ENCODE measurements at places on chromosomes 5 and 9. TPM values are rescaled to one million over a fixed set of nuclear protein-coding genes. Genes with fewer than 3 reads are reported as not detected.

The SLC45A2 gene
- not detected for total RNA-seq

The FBLL1 gene
- total RNA-seq: not detected

The C5orf24 gene
- total RNA-seq: 53.4 TPM

The TXNDC8 gene
- not detected for total RNA-seq

The FAM221B gene
- not detected for total RNA-seq

The ASPN gene
- 6.7 TPM for total RNA-seq

The PTGDS gene
- not detected for total RNA-seq

The LTC4S gene
- not detected for total RNA-seq

The TLX3 gene
- not detected for total RNA-seq

DNA sequence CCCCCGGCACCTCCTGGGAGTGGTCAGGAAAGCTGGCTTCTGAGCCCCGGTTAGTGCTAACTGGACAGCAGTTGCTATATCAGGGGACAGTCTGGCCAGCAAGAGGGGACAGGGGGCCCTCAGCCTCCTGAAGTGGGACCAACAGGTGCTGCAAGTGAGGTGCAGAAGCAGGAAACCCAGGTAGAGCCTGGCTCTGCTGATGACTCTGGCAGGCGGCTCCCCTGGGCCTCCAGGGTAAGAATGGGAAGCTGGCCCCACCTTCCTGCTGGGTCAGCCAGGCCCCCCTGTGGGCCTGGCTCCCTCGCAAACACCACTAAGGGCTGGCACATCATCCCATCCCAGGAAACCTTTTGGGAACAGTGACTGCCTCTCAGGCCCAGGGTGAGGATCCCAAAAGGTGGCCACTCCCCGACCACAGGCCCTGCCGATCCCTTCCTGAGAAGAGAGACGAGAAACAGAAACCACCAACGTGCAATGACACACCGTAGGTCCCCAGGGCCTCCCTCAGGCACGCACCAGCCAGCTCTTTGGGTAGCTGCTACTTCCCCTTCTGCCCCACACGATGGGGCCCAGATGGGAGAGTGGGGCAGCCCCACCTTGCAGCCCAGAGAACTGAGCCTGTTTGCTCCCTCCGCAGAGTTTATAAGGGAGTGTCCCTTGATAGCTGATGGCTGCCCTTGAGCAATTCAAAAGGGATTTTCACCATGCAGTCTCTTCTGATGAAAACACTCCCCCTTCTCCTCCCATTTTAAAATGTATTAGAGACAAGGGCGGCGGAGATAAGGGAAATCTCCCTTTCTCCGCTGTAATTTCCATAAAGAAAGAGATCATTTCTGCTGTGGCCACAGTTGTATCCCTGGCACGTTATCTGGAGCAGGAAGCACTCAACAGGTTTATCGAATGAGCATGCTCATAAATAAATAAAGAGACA is 76.8 kb downstream of the STK10 start:
- peak; percentile 59 for DNase-seq
- H3K36me3 ChIP-seq: peaks cover 23% of the 10 kb centered on the region
- H3K27ac ChIP-seq: peak overlapping the region; percentile 90
- peaks cover 68% of the 10 kb centered on the region for H3K4me1 ChIP-seq
- H3K27me3 ChIP-seq: peaks cover 5% of the 10 kb centered on the region

GRCh38 chr9:120610975-120611689 is 31.2 kb upstream of the CDK5RAP2 start:
- H3K36me3 ChIP-seq: no peaks in the 10 kb centered on the region
- DNase-seq: no peak
- no peaks in the 10 kb centered on the region for H3K27me3 ChIP-seq
- no peak overlapping the region for H3K4me3 ChIP-seq

DNA sequence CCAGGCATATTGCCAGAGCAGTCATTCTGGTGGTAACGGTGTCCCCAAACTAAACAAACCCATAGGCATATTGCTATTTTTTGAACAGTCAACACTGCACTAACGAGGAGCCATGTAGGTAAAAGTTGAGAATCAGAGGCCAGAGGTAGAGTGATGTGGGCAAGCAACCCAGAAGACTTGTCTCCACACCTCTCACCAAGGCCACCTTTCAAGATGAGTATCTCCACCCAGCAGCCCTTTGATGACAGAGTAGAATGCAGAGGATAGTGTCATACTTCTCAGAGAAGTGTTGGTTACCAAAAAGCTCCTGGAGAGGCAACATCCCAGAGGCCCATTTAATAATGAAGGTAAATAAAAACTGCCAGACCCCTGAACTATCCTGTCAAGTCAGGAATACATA is 63.9 kb downstream of the FCHO2 start:
- peaks cover 9% of the 10 kb centered on the region for H3K36me3 ChIP-seq
- no peaks in the 10 kb centered on the region for H3K27me3 ChIP-seq
- H3K4me3 ChIP-seq: no peak overlapping the region
- no peak overlapping the region for H3K27ac ChIP-seq
- no peak for DNase-seq

- no peak overlapping the region for H3K4me3 ChIP-seq
- H3K36me3 ChIP-seq: peaks cover 12% of the 10 kb centered on the region
- no peaks in the 10 kb centered on the region for H3K27me3 ChIP-seq
Measured at GRCh38 chr9:16510482-16510881, 360.0 kb downstream of the BNC2 start.

DNA sequence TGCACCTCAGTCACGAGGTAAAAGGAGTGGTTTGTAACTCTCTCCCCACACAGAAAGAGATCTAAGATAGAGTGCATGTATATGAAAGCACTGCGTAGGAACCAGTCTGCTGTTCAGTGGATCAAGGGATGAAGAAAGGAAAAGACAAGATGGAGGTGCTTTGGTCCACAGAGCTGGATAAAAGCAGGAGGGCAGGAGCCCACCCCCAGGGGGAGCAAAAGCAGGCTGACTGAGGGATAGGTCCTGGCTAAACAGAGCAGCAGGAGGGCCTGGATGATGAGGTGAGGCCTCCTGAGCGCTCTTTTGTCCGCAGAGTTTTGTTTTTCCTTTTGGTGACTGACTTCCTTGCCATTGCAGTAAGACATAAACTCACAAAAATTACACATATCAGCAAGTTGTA is 293.5 kb upstream of the C9orf72 start:
- DNase-seq: no peak
- no peaks in the 10 kb centered on the region for H3K36me3 ChIP-seq
- no peaks in the 10 kb centered on the region for H3K4me1 ChIP-seq
- no peak overlapping the region for H3K4me3 ChIP-seq
- H3K27ac ChIP-seq: no peak overlapping the region
- no peaks in the 10 kb centered on the region for H3K27me3 ChIP-seq

DNA sequence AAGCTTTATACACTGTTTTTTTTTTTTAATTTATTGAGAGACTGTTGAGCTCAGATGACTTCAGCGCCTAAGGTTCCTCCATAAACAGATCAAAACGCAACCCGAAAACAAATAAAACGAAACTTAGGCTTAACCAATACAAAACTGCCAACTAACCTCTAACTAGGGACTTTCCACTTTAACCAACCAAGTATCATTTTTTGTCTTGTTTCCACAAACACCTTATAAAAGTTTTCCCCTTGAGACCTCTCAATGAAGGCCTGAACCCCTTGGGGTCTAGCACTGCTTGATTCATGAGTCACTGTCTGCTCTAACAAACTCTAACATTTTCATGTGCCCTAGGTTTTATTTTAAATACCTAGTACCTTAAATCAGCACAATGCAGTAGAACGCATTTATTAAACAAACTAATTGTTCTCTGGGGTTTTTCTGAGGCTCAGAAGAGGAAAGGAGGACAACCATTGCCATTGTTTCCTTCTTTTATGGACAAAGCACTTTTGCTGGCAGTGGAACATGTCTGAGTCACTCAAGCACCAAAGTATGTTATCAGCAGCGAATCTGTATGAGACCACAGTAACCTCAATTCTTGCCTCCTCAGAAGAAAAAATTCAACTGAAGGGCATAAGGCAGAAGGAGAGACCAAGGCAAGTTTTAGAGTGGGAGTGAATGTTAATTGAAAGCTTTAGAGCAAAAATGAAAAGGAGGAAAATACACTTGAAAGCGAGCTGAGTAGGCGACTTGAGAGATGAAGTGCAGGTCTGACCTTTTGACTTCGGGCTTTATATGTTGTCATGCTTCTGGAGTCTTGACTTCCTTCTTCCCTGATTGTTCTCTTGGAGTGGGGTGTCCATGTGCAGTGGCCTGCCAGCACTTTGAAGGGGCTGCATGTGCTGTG is 97.7 kb upstream of the HCN1 start:
- no peaks in the 10 kb centered on the region for H3K4me1 ChIP-seq
- no peaks in the 10 kb centered on the region for H3K27me3 ChIP-seq
- no peak overlapping the region for H3K4me3 ChIP-seq
- DNase-seq: no peak

DNA sequence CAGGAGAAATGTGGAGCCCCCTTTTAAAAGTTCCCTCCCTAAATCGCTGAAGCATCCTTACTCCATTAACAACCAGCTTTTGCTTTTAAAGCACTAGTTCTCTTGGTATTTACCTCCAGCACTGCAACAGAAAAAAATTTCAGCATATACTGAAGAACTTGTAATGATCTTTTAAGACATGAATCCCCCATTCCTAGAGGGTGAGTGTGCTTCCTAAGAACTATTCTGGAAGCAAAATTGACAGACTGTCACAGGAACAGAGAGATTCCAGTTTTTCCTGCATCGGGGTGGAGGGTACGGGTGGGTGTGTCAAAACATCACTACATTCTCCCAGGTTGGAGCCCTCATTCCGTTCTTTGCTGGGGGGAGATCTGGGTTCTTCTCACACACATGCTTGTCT is 151.9 kb downstream of the EBF1 start:
- no peaks in the 10 kb centered on the region for H3K4me1 ChIP-seq
- no peak overlapping the region for H3K4me3 ChIP-seq
- no peaks in the 10 kb centered on the region for H3K36me3 ChIP-seq

- peak overlapping the region; percentile 98 for H3K4me3 ChIP-seq
- peaks cover 44% of the 10 kb centered on the region for H3K36me3 ChIP-seq
- H3K4me1 ChIP-seq: peaks cover 45% of the 10 kb centered on the region
- H3K27ac ChIP-seq: peak overlapping the region; percentile 97
- peak; percentile 48 for DNase-seq
Measured at GRCh38 chr9:21559402-21560280, 77.5 kb upstream of the IFNE start.

DNA sequence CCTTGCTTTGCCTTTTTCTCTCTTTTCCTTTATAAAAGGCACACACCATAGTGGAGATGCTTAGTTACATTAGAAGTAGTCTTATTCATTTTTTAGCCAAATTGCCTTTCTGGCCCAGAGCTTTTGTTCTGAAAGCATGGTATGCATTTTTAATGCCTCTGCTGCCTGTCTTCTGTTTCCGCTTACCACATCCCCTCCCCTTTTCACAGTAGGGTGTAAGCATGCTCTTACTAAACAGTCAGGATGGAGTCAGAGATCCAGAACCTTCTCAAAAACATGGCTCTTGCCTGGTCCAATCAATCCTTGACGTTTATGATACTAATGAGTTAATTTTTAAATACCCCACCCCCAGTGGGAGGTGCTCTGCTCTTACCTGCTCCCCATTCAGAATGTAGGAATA is 22.5 kb downstream of the PPP3R2 start:
- no peak overlapping the region for H3K27ac ChIP-seq
- H3K4me1 ChIP-seq: peaks cover 5% of the 10 kb centered on the region
- no peaks in the 10 kb centered on the region for H3K36me3 ChIP-seq
- H3K27me3 ChIP-seq: peaks cover 3% of the 10 kb centered on the region
- DNase-seq: no peak

GRCh38 chr5:127529904-127530682 is 12.7 kb downstream of the PRRC1 start:
- no peak for DNase-seq
- H3K4me3 ChIP-seq: no peak overlapping the region
- peaks cover 6% of the 10 kb centered on the region for H3K4me1 ChIP-seq
- H3K36me3 ChIP-seq: peaks cover 34% of the 10 kb centered on the region
- H3K27ac ChIP-seq: no peak overlapping the region

Measured in HFFc6 (cell line).